T-helper 9 cell (primary cell): ENCODE measurements at places on chromosomes 11 and 22.

DNA sequence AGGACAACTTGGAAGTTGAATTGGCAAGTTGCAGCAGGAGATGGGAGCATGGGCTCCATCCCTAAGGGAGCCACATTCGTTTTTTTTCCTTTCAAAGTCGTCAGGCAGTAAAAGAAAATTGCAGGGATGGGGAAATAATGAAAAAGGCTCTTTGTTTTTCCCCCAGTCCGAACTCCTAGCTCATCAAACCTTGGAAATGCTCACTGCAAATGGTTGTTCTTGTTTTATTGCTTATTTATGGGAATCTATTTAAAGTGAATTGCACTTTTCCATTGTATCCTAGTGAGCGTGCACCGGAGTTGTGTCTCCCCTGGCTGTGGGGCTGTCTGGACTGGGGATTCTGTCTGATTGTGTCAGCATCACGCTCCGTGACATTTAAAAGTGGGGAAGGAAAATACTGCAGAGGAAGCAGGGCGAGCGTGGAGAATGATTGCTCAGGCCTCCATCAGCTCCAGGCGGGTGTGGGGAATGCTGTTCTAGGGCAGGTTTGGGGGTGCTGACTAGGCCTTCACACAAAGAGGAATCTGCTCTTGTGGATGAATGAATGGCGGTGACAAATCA is 306.4 kb downstream of the KIRREL3 start:
- no peak for DNase-seq

DNA sequence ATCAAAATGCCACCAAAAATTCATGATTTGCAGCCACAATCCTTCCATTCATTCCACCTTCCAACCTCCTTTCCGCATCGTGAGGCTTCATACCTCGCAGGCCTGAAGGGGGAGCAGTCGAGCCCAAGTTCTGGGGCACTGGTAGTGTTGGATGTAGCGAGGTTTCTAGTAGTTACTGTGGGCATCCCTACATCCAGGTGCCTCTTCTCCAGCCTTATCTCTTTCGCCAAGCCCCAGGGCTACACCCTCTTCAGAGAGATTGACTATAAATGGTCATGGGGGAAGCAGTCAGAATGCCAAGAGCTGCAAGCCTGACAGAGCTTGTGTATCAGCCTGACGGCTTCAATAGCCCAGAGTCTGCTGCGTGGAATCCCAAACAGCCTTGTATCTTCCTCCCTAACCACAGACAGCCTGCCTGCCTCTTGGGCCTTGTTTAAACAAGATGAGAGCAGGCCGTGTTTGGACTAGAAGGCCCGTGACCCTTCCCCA is 28.9 kb downstream of the CLMP start:
- DNase-seq = no peak

DNA sequence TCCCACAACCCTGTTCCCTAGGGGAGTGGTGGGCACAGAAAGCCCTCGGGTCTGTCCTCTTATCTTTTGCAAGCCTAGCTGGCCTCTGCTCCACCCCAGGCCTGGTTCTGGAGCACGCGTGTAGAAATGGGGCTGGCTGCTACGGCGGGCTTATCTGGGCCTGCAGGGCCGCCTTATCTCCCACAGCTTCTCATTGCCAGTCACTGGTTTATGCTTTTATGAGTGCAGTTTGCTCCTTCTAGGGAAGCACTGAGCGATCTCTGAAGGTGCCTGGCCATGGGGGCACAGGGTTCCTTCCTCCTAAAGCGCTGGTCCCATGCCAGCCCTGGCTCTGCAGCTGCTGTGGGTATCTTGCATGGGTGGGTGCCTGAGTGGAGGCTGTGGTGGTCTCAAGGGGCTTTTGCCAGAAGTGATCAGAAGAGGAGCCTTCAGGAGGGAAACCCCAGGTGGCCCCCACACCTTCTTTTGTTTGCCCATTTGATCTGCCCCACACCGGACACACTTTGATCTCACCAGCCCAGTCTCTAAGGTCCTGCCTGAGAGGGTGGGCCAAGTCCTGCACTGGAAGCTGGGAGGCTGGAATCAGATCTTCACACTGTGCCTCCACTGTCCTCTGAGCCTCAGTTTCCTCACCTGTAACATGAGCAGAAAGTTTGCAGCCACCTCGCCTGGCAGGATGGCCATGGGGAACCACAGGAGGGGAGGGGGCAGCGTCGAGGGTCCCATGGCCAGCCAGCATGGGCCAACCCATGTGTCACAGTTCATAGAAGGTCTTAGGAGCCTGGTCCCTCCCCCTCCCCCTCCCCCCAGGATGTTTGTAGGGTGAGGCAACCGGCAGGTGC is 86.6 kb upstream of the FGF3 start:
- no peak for DNase-seq

DNA sequence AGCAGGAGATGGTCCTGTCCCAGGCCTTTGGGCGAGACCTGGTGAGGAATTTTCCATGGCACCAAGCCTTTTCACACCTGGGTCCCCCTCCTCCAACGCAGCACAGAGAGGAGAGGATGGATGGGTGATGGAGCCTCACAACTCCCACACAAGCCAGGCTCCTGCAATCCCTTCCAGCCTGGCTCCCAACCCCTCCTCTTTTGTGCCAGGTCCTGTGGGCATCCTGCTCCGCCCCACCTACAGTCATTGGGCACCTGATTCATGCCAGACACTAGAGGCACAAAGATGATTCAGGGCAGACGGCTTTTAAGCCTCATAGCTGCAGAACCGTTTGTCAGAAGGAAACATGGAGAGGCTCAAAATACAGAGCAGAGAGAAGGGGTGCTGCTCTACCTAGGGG is 16.1 kb upstream of the MYRF start:
- no peak for DNase-seq

DNA sequence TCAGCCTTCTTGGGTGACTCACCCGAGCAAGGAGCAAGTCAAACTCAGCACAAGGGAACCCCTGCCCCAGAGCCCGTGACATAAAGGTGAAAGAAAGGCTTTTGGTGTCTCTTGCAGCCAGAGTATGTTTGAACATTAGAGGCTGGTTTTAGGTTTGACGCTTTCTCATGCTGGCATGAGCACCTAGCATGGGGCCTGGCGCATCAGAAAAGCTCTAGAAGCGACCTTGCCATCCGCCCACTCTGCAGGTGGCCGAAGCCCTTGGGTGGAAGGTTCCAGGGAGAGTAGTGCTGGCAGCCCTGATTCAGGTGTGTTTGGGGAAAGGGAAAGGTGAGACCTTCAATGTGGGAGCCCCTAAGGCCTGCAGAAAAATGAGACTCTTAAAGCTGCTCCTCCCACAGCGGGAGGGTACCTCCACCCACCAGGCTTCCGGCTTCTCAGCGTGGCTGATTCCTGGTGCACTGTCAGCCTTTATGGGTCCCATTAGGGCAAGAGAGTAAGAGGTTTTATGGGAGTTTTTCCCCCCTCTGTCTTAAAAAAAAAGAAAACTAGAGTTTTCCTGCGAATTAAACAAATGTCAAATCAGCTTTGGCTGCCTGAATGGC is 88.4 kb downstream of the GRIK4 start:
- DNase-seq = no peak

DNA sequence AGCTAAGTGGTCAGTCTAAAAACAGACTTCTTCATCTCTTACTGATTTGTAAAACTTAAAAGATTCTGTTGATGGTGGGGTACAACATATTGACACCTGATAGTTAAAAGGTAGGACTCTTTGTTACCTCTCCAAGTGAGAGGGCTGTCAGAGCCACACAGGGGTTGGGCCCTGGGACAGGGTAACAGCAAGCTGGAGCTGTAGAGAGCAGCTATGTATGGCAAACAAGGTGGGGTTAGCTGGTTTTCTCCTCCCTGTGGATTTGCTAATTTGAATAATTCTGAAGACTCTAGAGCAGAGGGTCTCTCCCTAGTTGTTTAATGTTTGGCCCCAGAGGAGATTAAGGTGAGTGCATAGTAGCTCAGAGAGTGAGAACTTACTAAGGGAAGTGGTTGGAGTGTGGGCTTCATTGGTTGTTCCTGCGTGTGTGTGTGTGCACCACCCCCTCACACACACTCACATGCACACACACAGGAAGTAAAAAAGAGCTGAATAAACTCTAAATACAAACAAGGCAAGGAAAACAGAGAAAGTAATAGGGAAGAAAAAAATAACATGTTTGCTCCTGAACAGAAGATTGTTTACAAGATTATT is 9.2 kb upstream of the GAS2 start:
- no peak for DNase-seq

- DNase-seq = no peak
These were observed 149.9 kb downstream of the NCAM1 start for GRCh38 chr11:113111156-113111555.

DNA sequence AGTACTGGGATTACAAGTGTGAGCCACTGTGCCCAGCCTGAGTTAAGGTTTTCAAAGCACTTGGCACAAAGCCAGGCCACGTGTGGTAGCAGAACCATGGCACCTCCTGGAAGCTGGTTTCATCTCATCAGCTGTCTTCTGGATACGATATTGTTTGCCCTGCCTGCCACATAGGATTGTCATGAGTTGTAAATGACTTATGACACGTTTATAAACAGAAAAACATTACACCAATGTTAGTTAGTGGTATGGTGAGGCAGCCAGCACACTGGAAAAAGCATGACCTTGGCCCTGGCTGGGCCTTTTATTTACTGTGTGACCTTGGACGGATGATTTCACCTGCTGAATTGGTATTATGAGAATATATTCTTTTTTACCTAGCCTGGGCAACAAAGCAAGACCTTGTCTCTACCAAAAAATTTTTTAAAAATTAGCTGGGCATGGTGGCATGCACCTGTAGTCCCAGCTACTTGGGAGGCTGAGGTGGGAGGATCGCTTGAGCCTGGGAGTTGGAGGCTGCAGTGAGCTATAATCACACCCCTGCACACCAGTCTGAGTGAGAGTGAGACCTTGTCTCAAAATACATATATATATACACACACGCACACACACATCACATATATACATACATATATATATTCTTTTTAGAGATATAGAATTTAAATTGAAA is 24.0 kb upstream of the MYH9 start:
- peak; percentile 23 for DNase-seq

GRCh38 chr22:41366323-41367029 is 15.3 kb upstream of the TEF start:
- DNase-seq = no peak

DNA sequence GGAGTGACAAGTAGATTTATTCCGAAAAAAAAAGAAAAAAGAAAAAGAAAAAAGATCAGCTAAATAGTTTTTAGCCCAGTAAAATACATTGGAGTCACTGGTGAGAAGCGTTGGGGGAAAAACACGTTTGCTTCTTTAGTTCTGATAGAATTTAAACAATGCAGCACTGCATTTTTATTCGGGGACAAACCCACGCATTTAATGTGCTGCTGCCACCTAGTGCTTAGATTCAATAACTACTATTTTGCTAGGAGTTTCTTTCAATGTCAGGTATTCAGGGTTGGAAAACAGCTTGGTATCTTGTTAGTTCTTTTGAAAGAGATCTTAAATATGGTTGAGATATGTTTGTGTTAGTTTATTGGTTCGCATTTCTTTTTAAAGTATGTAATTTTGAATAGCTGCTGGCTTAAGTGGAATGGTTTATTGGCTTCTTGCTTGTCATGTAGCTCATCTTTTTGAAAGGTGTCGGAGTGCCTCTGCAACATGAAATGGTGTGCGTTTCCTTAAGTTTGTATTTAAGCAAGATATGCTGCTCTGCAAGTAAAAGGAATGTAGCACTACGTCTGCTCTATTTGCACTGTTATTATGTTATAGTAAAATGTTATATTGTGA is 41.9 kb downstream of the SVIP start:
- peak; percentile 3 for DNase-seq
